Activated T-cell treated with anti-CD3 and anti-CD28 coated beads for 48 hours (primary cell): ENCODE measurements at places on chromosomes 13 and 19.

- DNase-seq, result no peak
These were observed 596.5 kb upstream of the KLF12 start for GRCh38 chr13:74730556-74731331.

- DNase-seq, result no peak
These were observed 5.4 kb upstream of the PLAUR start for GRCh38 chr19:43675269-43675879.

- DNase-seq, result no peak
These were observed 180.5 kb downstream of the COL4A1 start for GRCh38 chr13:110126391-110126961.

GRCh38 chr19:12939975-12940423 lies 1.6 kb downstream of the CALR start:
- no peak for DNase-seq

DNA sequence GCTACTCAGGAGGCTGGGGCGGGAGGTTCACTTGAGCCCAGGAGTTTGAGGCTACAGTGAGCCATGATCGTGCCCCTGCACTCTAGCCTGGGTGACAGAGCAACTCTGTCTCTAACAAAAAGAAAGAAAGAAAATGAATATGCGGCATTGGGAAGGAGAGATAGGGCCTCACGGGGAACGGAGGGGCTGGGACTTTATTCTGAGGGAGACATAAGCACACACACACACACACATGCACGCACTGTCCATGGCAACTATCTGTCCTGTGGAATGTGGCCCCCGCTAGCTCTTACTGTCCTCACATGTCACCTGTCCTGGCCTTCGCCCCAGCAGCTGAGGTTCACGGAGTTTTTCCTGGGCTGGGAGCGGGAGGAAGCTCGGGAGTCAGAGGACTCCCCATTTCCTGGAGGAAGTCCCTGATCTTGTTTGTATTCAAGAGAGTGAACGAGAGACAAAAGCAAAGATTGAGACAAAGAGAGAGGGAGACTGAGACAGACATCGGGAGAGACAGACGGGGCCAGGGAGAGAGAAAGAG lies 654 bp downstream of the STAP2 start:
- no peak for DNase-seq

- no peak for DNase-seq
These were observed 125.9 kb upstream of the USP29 start for GRCh38 chr19:56993851-56994250.

GRCh38 chr13:81442904-81443303 lies 1102.0 kb upstream of the SPRY2 start:
- no peak for DNase-seq

- DNase-seq, result no peak
These were observed 115.1 kb downstream of the KCNRG start for GRCh38 chr13:50130123-50130946.

DNA sequence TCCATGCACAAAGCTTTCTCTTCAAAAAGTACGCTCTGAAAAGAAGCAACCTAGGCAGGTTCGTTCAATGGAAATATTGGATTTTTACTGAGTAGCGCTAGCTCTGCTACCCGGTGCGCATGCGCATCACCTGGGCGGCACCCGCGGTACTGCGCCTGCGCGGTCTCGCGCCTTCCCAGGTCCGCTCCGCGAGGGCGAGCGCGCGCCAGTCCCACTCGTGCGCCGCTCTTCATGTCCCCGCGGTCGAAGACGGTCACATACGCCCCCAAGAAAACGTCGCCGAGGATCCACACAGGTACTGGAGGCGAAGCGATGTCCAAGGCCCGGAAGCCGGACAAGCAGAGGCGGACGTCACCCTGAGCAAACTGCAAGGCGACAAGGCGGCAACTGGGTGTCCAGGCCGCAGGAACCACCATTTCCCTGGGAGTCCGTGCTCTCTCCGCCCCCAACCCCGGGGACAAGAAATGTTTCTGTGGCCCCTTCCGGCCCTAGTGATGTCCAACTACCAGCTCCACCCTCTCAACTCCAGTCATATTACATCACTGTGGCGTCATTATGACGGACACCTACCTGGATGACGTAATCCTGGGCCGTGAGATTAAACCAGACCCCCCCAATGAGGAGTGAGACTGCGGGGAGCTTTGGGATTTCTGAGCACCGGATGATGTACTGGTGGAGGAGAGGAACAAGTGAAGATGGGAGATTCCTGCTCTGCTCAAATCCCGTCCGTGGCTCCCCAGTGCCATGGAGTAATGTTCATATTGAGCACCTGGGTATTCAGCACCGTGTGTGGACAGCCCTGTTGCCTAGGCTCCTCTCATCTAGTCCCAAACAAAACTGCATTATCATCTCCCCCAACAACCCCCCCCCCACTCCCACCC lies 4.8 kb upstream of the KCNC3 start:
- peak; percentile 83 for DNase-seq

- no peak for DNase-seq
These were observed 6.0 kb upstream of the KATNAL1 start for GRCh38 chr13:30313311-30313710.

- no peak for DNase-seq
These were observed 20.1 kb upstream of the MIER2 start for GRCh38 chr19:364496-365287.

GRCh38 chr13:32969516-32969941 lies 46.7 kb upstream of the KL start:
- DNase-seq, result no peak

DNA sequence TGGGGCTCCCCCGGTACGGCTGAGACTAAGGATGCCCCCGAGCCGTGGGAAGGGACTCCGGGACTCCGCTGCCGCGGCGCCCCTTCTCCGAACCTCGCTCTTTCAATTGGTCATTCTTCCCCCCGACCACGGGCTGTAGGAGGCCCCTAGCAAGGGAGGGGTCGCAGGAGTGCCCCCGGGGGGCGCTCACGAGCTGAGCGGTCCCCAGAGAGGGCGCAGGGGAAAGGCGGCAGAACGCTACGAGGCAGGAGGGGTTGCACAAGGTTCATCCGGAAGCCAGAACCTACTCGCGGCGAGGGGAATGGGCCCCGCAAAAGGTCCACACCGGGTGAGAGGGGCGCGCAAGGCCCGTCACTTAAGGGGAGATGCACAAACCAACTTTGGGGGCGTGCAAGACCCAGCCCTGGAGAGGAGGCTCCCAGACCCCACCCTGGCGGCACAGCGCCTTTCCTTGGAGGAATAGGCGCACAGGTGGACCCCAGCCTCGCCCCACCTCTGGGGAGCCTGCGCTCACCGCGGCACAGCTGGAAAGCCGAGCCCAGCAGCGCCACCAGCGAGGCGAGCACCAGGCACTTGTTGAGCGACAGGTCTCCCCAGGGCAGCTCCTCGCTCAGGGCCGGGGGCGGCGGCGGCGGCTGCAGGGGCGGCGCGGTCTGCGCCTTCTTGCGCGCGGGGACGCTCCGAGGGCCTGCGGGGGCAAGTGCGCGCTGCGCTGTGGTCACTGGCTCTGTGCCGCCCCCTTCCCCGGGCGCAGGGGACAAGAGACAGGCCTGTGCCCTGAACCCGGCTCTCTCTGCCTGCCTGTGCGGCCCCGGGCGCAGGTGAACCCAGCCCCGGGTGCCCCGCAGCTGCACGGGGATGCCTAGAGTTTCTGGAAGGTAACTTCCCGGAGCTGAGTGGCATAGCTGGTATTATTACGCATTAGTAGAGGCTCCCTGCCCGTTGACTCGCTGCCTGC lies 2.8 kb downstream of the JSRP1 start:
- DNase-seq, result no peak

GRCh38 chr13:21478881-21479808 lies 20.0 kb upstream of the ZDHHC20 start:
- DNase-seq, result no peak

- no peak for DNase-seq
These were observed 15.2 kb upstream of the N4BP2L1 start for GRCh38 chr13:32443111-32443510.

- DNase-seq, result no peak
These were observed 9.1 kb downstream of the SLITRK5 start for GRCh38 chr13:87680298-87680697.

GRCh38 chr19:11556634-11557420 lies 2.2 kb downstream of the ELOF1 start:
- no peak for DNase-seq

GRCh38 chr13:26926371-26926770 lies 165.8 kb upstream of the GPR12 start:
- no peak for DNase-seq
